H1 (cell line): ENCODE measurements at places on chromosomes 16 and 17.

DNA sequence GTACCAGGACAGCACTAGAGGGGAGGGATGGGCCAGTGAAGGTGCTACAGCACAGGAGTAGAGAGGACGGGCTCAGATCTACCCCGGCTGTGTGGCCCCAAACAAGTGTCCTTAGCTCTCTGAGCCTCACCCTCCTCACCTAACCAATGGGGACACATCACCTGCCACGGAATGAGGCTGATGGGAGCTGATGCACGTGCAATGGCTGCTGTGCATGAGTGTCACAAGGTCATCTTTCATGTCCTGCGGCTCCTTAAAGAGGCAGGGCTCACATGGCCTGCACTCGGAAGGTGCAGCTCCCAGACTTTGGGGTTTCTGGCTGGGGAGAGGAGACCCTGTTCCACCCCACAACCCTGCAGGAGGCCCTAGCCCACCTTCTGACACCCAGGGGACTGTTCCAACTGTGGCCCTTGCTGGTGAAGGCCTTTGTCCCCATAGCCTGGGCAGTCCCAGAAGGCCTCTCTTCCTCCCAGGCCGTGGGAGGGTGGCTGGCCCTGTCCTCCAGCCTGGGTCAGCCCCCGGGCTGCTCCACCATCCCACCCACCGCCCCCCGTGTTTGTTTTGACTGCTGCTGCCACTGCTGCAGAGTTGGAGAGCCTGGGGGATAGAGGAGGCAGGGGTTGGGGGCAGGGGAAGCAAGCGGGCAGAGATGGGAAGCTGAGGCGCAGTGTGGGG is 10.5 kb downstream of the HAP1 start:
- no peak for DNase-seq
- H3K4me1 ChIP-seq = peaks cover 2% of the 10 kb centered on the region; the same call in 1 of the 2 replicates
- H3K4me3 ChIP-seq = no peak overlapping the region
- no peaks in the 10 kb centered on the region for H3K36me3 ChIP-seq

- DNase-seq = no peak
- peaks cover 40% of the 10 kb centered on the region for H3K36me3 ChIP-seq
Measured at GRCh38 chr17:7317161-7317803, 2.1 kb upstream of the GPS2 start.

- H3K36me3 ChIP-seq = no peaks in the 10 kb centered on the region
- H3K4me1 ChIP-seq = peaks cover 2% of the 10 kb centered on the region
- no peak overlapping the region for H3K27ac ChIP-seq
- DNase-seq = no peak
Measured at GRCh38 chr16:72985148-72985941, 62.6 kb downstream of the ZFHX3 start.

GRCh38 chr17:57480438-57481196 is 224.3 kb downstream of the MSI2 start:
- H3K27ac ChIP-seq = no peak overlapping the region
- H3K27me3 ChIP-seq = no peaks in the 10 kb centered on the region
- H3K4me1 ChIP-seq = peaks cover 15% of the 10 kb centered on the region
- no peaks in the 10 kb centered on the region; the same call in 1 of the 2 replicates for H3K36me3 ChIP-seq
- no peak for DNase-seq

- DNase-seq = no peak
- H3K4me3 ChIP-seq = no peak overlapping the region
- H3K27ac ChIP-seq = no peak overlapping the region
- H3K36me3 ChIP-seq = peaks cover 2% of the 10 kb centered on the region
- no peaks in the 10 kb centered on the region for H3K27me3 ChIP-seq
Measured at GRCh38 chr16:57998486-57998885, 2.0 kb downstream of the ZNF319 start.

- H3K27ac ChIP-seq = no peak overlapping the region
- no peak overlapping the region for H3K4me3 ChIP-seq
- no peaks in the 10 kb centered on the region for H3K36me3 ChIP-seq
- no peaks in the 10 kb centered on the region for H3K4me1 ChIP-seq
- peaks cover 3% of the 10 kb centered on the region; the same call in 1 of the 2 replicates for H3K27me3 ChIP-seq
Measured at GRCh38 chr17:79294459-79295071, 219.9 kb downstream of the ENGASE start.

DNA sequence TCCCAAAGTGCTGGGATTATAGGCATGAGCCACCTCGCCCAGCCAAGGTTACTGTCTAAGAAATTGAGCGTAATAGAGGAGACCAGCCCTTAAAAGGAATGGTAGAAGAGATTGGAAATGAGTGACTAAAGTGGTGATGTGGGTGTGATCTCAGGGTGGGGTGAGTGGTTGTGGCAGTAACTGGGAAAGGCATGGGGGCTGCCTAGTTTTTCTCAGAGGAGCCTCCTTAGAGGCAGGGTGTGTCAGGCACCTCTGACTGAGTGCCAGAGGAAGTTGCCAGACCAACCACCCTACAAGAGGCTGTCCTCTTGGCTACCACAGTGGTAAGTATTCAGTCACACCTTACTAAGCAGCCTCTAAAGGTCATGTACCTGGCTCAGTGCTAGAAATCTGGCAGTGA is 8.9 kb downstream of the DUS2 start:
- DNase-seq = no peak
- H3K27ac ChIP-seq = no peak overlapping the region
- H3K4me3 ChIP-seq = no peak overlapping the region
- H3K27me3 ChIP-seq = no peaks in the 10 kb centered on the region
- H3K36me3 ChIP-seq = peaks cover 8% of the 10 kb centered on the region

GRCh38 chr17:28534740-28535375 is 17.6 kb downstream of the UNC119 start:
- H3K27ac ChIP-seq = no peak overlapping the region
- no peak for DNase-seq
- H3K4me1 ChIP-seq = no peaks in the 10 kb centered on the region

DNA sequence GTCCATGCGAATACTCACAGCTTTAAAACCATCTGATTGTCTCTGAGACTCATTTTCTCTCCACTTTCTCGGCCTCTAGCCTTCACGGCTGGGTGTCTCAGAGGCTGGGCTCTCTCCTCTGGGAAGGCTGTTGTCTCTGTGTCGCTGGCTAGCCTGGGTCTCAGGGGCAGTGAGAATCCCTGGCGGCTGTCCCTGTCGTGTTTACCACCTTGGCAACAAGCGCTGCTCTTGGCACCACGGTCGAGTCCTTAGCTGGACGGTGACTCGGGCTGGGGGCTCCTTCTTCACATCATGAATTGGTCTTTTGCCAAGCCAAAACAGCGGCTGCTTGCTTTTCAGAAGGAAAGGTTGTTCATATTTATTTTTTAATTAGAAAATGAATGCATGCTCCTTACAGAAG is 81.1 kb downstream of the MSI2 start:
- no peak for DNase-seq
- no peak overlapping the region for H3K4me3 ChIP-seq
- H3K27ac ChIP-seq = no peak overlapping the region
- no peaks in the 10 kb centered on the region for H3K36me3 ChIP-seq
- peaks cover 23% of the 10 kb centered on the region for H3K4me1 ChIP-seq

DNA sequence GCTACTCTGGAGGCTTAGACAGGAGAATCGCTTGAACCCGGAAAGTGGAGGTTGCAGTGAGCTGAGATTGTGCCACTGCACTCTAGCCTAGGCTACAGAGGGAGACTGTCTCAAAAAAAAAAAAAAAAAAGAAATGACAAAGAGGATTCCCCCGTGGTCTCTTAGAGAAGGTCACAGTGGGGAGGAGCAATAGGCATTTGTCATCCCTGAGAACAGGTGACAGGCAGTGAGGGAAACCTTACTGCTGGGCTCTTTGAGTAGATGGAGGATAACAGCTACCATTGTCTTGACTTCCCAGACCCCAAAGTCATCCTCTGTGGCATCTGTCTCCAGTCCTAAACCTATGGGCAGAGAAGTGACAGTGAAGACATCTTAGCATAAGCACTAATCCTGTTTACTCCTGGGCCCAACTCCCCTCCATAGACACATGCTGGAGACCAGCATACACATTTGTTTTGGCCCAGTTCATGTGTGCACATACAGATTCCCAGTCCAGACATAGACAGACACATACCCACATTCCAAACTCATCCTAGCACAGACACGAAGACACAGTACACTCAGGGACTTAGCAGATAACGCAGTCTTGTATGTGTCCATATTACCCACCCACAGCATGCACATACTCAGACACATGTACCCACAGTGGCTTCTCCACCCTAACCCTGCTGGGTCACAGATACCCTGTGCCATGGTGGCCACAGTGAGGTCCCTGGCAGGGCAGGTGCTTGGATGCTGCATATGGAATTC is 2.7 kb downstream of the ESRP2 start:
- no peaks in the 10 kb centered on the region for H3K4me1 ChIP-seq
- no peak overlapping the region for H3K4me3 ChIP-seq
- H3K27me3 ChIP-seq = no peaks in the 10 kb centered on the region
- no peak for DNase-seq
